Hematopoietic multipotent progenitor cell treated with erythropoietin and hydrocortisone succinate and interleukin-3 and kit ligand, for 6 days (in vitro differentiated cells): ENCODE measurements at places on chromosomes 2 and 18.
A peak's percentile ranks its signal among the peaks of the same experiment; 100 is the strongest.

DNA sequence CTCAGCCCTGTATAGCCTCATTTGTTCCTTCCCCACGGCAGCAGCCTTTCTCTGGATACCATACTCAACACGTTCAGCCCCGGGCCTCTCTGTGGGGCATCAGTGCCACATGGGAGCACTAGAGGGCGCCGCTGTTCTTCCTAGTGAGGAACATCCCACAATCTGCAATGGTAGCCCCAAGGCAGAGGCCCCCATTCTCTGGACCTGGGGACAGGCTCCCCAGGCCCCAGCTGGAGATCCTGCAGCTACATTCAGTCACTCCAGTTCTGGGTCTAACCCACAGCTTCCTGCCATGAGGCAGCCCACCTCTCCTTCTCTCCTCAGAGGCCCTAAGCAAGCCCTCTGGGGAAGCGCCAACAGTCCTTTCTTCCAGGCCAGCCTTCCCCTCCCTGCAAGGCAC lies 14.2 kb upstream of the SFXN5 start:
- peak; percentile 92 for DNase-seq

DNA sequence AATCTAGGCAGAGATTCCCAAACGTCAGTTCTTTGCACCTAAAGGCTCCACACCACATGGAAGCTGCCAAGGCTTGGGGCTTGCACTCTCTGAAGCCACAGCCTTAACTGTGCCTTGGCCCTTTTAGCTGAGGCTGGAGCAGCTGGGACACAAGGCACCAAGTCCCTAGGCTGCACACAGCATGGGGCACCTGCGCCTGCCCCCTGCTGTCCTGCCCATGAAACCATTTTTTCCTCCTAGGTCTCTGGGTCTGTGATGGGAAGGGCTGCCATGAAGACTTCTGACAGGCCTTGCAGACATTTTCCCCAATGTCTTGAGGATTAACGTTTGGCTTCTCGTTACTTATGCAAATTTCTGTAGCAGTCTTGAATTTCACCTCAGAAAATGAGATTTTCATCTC lies 241.5 kb downstream of the OSR1 start:
- no peak for DNase-seq

- no peak for DNase-seq
Measured at GRCh38 chr2:160174322-160174721, 25.8 kb downstream of the ITGB6 start.

GRCh38 chr2:26123426-26123825 lies 49.5 kb upstream of the GAREM2 start:
- DNase-seq = no peak

- no peak for DNase-seq
Measured at GRCh38 chr2:30765876-30766470, 41.3 kb downstream of the CAPN13 start.

- DNase-seq = peak; percentile 83
Measured at GRCh38 chr2:39913648-39914461, 134.8 kb upstream of the THUMPD2 start.

- no peak for DNase-seq
Measured at GRCh38 chr2:3872451-3872850, 169.1 kb downstream of the DCDC2C start.

DNA sequence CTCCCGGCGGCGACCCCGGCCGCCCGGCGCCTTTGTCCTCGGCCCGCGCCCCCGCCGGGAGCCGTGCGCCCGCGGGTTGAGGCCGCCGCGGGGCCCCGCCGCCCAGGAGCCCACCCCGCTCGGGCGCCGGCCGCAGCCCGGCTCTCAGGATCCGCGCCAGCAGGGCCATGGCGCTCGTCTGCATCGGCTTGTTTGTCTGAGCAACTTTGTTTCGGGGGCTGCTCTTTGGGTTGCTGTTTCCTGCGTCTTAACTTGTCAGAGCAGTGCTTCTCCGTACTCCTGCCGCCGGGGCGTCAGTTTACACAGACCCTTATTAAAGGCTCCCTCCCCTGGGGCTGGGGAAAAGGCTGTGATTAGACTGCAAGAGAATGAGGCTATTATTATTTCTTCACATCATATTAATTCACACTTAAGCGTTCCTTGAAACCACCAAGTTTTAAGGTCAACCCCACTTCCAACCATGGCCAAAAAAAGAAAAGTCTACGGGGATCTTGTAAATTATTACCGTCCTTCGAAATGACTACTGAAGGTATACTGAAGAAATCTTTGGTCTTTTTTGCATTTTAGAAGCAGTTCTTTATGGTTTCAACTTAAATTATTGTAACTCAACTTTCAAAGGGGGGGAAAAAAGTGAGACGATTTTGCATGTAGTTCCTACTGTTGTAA lies at the start of gene CYP27C1:
Gene CYP27C1, minus strand, starts transcription at position 198 of the 666 bp plus-strand sequence. Its CDS starts 29 bp downstream, at position 169.
- peak; percentile 11 for DNase-seq

GRCh38 chr2:121697108-121697631 lies 39.5 kb downstream of the NIFK start:
- no peak for DNase-seq

DNA sequence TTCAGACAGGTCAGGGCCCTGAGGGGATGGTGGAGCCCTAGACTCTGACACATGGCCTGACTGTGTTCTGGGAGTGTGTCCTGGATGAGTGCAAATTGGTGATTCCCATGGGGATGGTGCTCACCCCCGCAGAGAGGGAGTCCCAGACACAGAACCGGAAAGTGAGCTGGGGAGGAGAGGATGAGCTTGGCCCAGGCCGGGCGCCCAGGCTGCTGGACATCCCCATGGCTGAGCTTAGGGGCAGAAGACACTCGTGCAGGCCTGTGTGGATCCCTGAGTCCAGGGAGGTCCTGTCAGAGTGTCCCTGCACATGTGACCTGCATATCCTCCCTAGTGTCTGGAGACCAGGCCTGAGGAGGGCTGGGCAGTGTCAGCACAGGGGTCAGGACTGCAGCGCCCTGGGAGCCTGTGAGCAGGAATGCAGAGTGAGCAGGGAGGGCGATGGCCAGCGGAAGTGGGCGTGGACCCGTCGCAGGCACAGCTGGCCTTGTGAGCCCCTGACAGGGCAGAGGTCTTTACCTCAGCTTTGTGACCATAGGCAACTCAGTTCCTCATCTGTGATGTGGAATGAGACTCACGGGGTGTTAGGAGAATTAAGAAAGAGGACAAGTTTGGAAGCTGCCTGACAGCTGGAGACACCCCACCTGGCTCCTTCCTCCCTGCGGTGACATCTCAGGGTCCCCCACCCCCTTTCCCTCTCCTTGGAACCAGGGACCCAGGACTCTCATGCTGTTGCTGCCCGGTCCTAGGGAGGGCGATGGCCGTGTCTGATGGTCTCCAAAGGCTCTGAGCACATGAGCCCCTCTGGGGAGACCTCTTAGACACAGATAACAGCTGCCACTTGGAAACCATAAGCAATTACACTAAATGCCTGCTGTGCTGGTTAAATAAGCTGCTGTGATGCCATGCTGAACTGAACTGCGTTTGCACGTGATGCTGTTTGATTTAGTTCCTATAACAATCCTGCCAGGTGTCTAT lies 62.6 kb upstream of the HS6ST1 start:
- DNase-seq = no peak

- no peak for DNase-seq
Measured at GRCh38 chr2:74873012-74873665, 39.2 kb downstream of the HK2 start.

DNA sequence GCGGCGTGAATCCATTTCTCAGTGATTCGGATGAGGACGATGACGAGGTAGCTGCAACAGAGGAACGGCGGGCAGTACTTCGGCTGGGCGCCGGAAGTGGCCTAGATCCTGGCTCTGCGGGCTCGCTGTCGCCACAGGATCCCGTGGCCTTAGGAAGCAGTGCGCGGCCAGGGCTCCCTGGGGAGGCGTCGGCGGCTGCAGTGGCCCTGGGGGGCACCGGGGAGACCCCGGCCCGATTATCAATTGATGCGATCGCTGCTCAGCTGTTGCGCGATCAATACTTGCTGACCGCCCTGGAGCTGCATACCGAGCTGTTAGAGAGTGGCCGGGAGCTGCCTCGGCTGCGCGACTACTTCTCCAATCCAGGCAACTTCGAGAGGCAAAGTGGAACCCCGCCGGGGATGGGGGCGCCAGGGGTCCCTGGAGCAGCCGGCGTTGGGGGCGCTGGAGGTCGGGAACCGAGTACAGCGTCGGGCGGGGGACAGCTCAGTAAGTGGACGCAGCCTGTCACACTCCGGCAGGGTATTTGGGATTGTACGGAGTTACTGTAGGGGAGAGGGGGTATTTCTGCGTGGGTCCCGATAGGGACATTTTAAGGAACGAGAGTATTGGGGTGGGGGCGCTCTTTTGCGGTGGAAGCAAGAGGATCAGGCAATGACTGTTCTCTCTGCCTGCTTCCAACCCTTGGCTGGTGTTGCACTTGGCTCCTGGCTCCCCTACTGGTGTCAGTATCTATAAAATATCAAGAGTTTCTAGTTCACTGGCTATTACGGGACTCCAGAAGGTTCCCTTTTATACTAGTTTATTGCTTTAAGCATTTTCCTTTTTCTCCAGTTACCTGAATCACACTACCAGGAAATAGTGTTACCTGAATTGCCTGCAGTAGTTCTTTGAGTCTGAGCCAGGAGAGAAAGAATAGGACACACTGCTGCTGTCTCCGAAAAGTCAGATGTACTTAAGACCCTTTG lies 772 bp downstream of the RELCH start:
- peak; percentile 75 for DNase-seq

DNA sequence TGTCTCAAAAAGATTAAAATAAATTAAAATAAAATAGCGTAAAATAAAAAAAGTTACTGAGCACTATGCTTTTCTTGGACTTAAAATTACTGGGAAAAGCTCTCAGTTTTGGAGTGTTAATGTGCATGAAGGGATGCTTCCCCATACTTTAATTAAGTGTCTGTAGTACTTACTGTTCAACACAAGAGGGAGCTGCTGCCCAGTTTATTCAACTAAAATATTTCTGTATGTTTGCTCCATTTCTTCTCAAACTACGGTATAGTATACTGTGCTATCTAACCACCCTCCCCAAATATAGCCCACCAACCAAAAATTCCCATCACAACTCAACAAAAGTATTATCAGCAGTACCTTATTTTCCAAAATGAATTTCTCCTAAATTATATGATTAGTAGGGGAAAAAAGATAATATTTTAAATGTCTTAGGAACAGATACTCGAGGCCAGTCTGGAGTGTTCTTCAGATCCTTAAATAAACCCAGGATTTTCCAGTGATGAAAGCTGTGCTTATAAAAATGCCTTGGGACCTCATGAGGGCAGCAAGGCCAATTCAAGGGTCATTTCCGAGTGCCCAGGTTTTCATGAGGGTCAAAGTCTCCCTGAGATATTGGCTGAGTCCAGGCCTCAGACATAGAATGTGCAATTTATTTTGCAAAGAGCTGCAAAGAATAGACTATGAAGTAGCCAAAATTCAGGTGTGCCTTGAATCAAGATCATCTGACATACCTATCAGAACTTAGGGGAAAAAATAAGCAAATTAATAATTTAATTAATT lies 64.1 kb downstream of the CHRNA1 start:
- peak; percentile 77 for DNase-seq

- peak; percentile 34 for DNase-seq
Measured at GRCh38 chr2:46431481-46432235, 47.7 kb upstream of the TMEM247 start.

DNA sequence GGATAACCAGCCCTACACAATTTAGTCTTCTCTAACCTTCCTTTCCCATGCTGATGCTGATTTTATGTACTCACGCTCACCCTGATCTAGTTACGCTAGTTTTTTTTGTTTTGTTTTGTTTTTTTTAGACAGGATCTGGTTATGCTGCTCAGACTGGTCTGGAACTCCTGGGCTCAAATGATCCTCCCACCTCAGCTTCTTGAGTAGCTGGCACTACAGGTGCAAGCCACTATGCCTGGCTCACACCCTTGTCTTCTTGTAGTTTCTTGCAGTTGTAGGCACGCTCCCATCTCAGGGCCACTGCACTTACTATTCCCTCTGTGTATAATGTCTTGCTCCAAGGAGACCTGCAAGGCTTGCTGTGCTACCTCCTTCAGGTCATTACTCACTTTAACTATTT lies 6.2 kb downstream of the PELI1 start:
- DNase-seq = no peak

- DNase-seq = no peak
Measured at GRCh38 chr2:54385271-54385670, 70.9 kb upstream of the SPTBN1 start.

- no peak for DNase-seq
Measured at GRCh38 chr2:238703053-238703415, 144.9 kb upstream of the TWIST2 start.

DNA sequence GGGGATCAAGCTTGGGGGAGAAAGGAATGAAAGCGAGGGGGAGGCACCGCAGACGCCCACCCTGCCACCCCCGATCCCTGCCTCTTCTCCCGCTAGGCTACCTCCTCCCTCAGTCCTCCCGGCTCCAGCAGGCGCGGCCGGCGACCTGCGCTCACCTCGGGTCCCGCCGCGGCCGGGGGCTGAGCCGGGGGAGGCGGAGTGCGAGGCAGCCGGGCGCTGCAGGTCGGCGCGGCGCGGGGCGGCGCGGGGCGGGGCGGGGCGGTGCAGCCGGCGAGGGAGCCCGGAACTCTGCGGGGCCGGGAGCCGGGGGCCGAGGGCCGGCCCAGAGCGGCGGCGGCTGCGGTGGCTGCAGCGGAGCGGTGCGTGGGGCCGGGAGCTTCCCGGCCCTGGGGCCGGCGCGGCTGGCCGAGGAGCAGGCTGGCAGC lies 477 bp downstream of the ACVR1 start:
- DNase-seq = peak; percentile 47

- no peak for DNase-seq
Measured at GRCh38 chr18:5420906-5421305, 122.9 kb downstream of the EPB41L3 start.

DNA sequence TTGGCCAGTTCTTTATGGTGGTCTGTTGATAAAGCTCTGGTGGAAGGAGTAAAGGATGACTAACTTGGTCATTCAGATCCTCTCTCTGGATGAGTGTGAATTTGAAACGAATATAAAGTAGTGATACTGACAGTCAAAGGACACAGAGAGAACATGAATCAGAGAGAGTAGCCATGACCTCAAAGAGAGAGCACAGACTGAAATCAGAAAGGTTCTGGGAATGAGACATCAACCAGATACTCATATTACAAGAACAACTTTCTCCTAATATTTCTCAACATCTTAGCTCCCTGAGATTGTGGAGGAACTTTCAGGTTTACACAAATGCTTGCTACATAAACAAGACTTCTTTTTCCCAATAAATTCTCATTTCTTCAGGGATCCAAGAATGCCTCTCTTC lies 849.1 kb upstream of the CHAC2 start:
- DNase-seq = no peak

GRCh38 chr2:170819680-170820664 lies 3.3 kb downstream of the GAD1 start:
- peak; percentile 33 for DNase-seq

DNA sequence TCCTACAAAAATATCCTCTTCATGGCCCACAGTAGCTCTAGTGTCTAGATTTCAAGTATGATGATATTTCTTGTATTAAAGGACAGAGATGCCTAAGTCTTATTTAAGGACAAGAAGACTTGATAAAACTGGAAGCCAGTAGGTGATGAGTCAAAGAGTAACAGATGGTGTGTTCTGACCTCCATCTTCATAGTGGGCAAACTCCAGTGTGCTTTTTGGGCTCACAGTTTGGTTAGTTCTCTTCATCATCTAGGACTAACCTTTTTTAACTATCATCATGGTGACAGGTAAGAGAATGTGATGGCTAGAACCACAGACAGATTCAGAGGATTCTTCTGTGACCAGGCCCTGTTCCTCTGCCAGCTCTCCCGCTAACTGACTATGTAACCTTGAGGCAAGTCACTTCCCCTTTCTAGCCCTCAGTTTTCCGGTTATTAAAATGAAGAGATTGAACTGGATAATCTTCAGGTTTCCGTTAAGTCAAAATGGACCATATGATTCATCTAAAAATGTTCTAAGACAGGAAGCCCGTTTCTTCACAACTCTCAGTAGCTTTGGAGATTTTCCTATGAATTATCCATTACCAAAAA lies 140.3 kb upstream of the RASGRP3 start:
- peak; percentile 60 for DNase-seq

GRCh38 chr2:158095912-158096311 lies 5.8 kb upstream of the UPP2 start:
- DNase-seq = no peak
